ENCODE measurements at places on chromosomes 2 and 18.

- peak; percentile 70 for DNase-seq
Observed at GRCh38 chr18:12839526-12840196, 44.4 kb downstream of the PTPN2 start.

DNA sequence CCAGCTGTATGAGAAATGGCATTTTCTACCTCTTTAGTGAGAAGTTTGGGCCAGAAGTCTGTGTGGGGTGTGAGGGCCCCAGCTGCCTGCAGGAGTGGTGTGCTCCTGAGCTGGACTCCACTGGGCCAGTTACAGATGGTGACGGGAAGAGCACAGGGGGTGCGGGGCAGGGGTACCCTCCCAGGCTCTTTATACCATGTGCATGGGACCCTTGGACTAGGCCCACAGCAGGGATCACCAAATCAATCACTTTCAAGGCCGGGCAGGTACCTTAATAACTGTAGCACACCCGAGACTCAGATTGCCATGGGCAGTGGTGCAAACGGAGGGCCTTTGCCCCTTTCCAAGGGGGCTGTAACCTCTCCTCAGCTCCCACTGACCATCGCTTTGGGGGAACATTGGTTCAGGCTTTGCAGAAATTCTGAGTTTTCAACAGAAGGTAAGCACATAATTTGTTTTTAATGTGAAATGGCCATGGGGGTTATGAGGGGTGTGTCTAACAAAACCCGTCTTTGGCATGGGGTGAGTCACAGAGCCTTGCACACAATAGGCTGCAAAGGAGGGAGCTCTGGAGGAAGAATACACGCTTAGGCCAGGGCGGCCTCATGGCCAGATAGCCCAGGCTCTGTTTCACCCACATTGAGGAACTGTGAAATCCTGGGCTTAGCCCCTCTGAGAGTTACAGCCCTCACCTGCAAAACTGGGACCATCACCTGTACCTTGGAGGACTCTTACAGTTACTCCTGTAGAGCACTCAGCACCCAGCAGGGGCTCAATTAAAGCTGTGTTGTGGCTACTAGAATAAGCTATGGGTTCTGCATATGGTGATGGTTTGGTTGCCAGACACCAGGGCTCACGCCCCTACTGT lies 141.0 kb upstream of the BCL2L11 start:
- no peak for DNase-seq

- DNase-seq: no peak
Observed at GRCh38 chr2:68932402-68932801, 20.3 kb downstream of the GKN2 start.

GRCh38 chr2:215379039-215379438 lies 56.8 kb downstream of the FN1 start:
- no peak for DNase-seq

- DNase-seq: no peak
Observed at GRCh38 chr2:239959059-239959971, 65.8 kb downstream of the NDUFA10 start.

DNA sequence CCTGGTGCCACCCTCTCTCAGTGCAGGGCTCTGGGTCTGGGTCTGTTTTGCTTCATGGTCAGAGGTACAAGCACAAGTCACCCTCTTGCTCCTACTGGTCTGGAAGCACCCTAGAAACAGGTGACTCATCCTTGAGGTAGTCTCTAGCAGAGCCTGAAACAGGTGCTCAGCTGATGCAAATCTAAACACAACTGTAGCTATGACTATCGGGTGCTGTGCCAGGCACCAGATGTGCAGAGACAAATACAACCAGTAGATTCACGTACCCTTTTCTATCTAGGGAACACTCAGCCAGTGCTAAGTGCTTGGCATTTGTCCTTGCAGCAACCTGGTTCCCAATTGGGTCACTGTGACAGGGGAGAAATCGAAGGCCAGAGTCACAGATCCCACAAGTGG lies 140.9 kb upstream of the MYCN start:
- peak; percentile 68 for DNase-seq
